Activated CD4-positive, alpha-beta memory T cell treated with anti-CD3 and anti-CD28 coated beads for 36 hours (primary cell): ENCODE measurements at places on chromosomes 5 and 9.
A peak's percentile ranks its signal among the peaks of the same experiment; 100 is the strongest.

DNA sequence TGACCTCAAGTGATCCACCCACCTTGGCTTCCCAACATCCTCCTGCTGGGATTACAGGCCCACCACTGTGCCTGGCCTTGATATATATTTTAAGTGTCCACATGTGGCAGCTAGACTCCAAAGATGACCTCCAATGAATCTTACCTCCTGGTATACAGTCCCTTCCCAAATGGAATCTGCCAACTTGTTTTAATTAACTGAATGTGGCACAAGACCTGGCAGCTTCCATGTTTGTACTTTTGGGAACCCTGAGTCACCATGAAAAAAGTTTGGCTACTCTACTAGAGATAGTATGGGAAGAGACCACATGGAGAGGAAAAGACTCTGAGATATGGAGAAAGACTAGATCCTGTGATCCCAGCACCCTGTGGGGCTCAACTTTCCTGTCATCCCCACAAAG is 42.5 kb downstream of the CCL28 start:
- no peak for DNase-seq

GRCh38 chr5:25002371-25002770 is 357.6 kb upstream of the CDH10 start:
- no peak for DNase-seq

- DNase-seq: no peak
These were observed 32.5 kb upstream of the ERBIN start for GRCh38 chr5:65893749-65894430.

DNA sequence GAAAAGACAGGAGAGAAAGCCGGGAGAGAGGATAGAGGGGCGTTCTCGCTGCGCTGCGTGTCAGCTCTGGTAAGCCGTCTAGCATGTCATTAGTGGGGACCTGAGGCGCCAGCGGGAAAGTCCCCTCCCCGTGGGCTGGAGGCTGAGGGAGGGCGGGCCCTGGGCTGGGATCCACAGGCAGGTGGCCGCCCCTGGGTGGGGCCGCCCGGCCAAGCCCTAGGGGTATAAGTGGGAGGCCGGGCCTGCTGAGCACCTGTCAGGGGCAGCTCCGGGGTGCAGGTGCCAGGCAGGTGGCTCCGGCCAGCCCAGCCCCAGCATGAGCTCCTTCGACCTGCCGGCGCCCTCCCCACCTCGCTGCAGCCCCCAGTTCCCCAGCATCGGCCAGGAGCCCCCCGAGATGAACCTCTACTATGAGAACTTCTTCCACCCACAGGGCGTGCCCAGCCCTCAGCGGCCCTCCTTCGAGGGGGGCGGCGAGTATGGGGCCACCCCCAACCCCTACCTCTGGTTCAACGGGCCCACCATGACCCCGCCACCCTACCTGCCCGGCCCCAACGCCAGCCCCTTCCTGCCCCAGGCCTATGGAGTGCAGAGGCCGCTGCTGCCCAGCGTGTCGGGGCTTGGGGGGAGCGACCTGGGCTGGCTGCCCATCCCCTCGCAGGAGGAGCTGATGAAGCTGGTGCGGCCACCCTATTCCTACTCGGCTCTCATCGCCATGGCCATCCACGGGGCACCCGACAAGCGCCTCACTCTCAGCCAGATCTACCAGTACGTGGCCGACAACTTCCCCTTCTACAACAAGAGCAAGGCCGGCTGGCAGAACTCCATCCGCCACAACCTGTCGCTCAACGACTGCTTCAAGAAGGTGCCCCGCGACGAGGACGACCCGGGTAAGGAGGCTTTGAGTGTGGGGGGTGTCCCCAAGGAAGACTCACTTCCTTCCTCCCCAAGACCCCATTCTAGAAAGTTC is at the start of gene FOXI1:
Gene FOXI1, plus strand, starts transcription at position 256 of the 970 bp plus-strand sequence. Its CDS starts 61 bp downstream, at position 317.
- no peak for DNase-seq

- DNase-seq: peak; percentile 56
These were observed 97.1 kb downstream of the UNC13B start for GRCh38 chr9:35258660-35259474.

DNA sequence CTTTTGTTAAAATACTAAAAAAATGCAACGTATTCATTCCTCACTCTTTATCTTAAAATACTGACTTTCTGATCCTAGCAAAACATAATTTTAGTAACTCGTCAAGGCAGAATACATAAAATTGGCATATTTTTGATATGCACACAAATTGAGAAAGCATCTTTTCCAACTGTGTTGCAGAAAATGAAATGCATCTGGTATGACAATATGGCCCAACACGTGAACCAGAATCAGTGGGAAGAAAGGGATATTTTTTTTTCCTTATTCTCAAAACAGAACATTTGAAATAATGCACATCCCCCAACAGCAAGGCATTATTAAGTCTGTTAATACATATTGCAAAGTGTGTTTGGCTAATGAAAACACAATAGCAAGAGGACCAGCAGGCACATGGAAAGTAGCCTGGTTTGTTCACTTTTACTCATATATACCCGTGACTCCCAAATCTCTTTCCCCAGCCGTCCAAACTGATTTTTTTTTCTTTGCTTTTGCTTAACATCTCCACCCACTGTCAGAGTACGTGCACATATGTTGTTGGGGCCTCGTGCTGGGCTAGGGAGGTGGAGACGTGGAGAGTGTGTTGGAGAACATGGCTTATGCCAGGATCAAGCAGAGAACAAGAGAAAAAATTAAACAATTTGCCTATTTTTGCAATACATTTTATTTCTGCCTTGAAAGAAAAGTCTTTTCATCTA is 4.3 kb downstream of the MCTP1 start:
- no peak for DNase-seq

DNA sequence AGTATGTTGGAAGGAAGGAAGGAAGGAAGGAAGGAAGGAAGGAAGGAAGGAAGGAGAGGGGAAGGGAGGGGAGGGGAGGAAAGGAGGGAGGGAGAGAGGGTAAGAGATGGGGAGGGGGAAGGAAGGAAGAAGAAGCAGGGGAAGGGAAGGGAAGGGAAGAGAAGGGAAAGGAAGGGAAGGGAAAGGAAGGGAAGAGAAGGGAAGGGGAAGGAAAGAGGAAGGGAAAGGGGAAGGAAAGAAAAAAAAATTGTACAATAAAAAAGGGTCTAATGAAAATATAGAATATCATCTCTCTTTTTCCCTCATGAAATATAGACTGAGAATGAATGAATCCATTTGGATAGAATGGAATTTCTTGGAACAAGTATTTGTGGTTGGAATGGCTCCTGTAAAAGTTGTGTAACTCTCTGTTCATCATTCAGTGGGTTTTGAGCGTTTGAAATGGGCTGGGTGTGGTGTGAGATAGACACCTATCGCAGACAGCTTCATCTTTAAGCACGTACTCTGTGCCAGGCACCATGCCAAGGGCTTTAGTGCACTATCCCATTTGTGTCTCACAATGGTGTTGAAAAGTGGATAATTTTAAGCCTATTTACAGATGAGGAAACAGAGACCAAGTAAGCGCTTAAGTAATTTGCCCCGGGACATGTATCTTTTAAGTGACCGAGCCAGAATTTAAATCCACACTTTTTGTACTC is 11.6 kb upstream of the PAPPA start:
- no peak for DNase-seq
